GM10248 (cell line): ENCODE measurements at places on chromosomes 7 and 10.
A peak's percentile ranks its signal among the peaks of the same experiment; 100 is the strongest.

DNA sequence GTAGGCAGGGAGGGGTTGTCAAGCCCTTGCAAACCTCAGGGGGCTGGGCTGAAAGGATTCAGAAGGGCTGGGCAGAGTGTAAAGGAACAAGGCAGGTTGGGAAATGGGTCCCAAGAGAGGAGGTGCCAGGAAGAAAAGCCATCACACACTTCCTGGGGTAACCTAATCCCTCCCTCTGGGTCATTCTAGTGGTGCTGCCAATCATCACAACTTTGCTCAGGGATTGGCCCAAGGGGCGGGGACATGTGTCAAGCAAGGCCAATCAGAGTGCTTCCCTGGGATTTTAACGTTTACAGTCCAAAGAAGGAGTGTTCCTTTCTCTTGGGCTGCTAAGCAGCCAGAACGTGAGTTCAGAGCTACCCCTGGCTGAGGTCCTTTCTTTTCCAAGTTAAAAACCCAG is 57.1 kb upstream of the NPTX2 start:
- no peak for DNase-seq

DNA sequence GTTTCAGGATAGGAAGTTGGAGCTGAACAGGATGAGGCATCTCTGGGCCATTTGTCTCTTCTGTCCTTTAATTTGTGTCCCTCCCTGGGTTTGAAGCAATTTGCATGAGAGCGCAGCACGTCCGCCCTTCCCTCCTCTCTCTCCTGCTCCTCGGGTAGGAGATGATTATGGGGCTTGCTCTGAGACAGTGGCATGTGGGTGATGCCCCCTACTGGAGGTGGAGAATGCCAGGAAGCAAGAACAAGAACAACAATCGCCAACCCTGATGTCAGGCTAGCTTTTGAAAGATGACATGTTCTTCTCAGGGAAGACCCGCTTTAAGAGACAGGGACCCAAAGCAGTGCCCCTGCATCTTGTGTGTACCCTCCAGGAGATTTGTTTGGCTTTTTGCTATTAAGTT is 63.9 kb upstream of the LOXL4 start:
- DNase-seq, result no peak

- no peak for DNase-seq
Measured at GRCh38 chr7:122550545-122550944, 148.4 kb downstream of the RNF133 start.

GRCh38 chr7:133185512-133185911 is 67.4 kb upstream of the EXOC4 start:
- no peak for DNase-seq

- no peak for DNase-seq
Measured at GRCh38 chr10:7608001-7608400, 58.8 kb downstream of the ITIH5 start.

- DNase-seq, result no peak
Measured at GRCh38 chr7:32929430-32930143, 27.7 kb upstream of the FKBP9 start.

GRCh38 chr7:43458330-43459018 is 124.4 kb upstream of the STK17A start:
- DNase-seq, result no peak

- DNase-seq, result no peak
Measured at GRCh38 chr10:133405844-133406527, 12.0 kb downstream of the MTG1 start.

DNA sequence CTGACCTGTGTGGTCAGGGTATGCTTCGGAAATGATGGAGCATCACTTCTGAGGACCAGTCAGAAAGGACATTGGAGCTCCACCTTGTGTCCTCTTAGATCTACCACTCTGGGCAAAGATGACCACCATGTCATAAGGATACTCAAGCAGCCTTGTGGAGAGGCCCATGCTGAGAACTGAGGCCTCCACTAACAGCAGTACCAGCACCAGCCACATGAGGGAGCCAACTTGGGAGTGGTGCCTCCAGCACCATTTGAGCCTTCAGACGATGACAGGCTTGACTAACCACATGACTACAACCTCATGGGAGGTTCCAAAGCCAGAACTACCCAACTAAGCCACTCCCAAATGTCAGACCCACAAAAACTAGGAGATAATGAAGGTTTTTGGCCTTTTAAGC is 116.0 kb downstream of the NPTX2 start:
- DNase-seq, result peak; percentile 70

- DNase-seq, result no peak
Measured at GRCh38 chr7:7996568-7996967, 28.0 kb downstream of the GLCCI1 start.

DNA sequence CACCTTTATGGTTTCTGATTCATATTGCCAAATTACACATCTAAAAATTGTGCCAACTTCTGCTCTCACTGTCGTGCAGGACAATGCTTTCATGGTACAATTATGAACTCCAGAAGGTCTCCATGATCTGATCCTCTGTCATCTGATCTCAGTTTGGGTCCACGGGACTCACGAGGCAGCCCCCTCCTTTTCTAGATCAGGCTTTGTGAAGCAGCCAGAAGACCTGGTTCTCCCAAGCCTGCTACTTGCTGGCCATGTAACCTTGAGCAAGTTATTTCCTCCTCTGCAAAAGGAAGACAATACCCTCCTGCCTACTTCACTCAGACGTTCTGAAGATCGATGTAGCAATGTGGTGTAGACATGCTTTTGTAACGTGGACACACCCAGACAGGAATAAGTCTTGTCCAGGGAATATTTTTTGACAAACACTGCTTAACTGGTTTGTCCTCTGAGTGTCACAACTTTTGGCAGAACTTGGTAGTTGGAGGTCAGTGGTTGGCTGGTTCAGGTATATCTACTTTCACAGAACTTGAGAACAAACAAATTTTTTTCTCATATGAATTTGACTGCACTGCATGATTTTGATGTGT is 19.6 kb downstream of the CALML3 start:
- no peak for DNase-seq

GRCh38 chr7:120442838-120443237 is 169.9 kb downstream of the KCND2 start:
- no peak for DNase-seq

DNA sequence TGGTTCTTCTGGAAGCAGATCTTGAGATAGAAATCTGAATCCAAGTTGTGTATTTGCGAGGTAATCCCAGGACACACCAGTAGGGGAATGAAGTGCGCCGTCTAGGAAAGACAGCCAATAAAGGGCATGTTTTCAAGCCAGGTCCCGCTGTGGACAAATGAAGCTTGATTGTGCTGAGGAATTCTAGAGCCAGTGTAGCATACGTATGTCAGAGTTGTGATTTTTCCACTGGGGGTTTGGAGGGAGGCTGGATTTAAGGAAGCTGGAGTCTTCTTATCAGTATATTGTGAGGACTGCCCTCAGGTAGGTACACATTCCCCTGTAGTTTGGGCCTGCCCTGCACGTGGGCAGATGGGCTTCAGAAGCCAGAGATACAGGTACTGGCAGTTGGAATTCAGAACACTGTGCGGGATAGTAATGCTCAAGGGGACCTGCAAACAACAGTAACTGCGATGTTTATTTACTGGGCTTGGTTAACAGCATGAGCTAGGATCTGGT is 50.9 kb downstream of the GALNT11 start:
- peak; percentile 26 for DNase-seq

GRCh38 chr10:100338434-100339036 is 8.5 kb upstream of the SCD start:
- DNase-seq, result peak; percentile 81

- peak; percentile 71 for DNase-seq
Measured at GRCh38 chr7:2508327-2509215, 11.0 kb upstream of the LFNG start.

GRCh38 chr10:13816195-13816925 is 229.6 kb downstream of the PRPF18 start:
- DNase-seq, result no peak

- no peak for DNase-seq
Measured at GRCh38 chr7:100612730-100613390, 520 bp downstream of the MOSPD3 start.

DNA sequence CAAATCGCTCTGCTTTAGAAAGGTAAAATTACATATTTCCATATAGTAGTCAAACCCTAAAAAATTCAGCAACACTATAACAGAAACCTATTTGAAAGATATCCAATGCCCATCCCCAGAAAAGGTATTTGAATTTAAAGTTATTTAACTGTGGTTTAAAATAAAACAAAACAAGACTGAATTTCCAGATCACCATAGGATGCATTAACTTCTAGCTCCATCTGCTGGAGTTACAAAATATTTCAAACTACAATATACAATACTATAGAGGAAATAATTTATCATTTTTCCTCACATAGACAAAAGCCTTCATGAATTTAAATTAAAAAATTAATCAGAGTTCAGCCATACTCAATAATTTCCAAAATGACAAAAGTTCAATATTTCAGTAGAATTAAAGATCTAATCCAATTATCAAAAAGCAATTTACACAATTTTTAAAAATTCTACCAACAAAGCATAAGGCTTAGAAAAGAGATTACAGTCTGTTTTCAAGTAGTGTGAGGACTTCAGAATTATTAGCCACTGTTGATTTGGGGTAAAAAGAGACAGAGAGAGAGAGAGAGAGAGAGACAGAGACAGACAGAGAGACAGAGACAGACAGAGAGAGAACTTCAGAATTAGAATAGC is 75.9 kb downstream of the LMBR1 start:
- DNase-seq, result peak; percentile 22

DNA sequence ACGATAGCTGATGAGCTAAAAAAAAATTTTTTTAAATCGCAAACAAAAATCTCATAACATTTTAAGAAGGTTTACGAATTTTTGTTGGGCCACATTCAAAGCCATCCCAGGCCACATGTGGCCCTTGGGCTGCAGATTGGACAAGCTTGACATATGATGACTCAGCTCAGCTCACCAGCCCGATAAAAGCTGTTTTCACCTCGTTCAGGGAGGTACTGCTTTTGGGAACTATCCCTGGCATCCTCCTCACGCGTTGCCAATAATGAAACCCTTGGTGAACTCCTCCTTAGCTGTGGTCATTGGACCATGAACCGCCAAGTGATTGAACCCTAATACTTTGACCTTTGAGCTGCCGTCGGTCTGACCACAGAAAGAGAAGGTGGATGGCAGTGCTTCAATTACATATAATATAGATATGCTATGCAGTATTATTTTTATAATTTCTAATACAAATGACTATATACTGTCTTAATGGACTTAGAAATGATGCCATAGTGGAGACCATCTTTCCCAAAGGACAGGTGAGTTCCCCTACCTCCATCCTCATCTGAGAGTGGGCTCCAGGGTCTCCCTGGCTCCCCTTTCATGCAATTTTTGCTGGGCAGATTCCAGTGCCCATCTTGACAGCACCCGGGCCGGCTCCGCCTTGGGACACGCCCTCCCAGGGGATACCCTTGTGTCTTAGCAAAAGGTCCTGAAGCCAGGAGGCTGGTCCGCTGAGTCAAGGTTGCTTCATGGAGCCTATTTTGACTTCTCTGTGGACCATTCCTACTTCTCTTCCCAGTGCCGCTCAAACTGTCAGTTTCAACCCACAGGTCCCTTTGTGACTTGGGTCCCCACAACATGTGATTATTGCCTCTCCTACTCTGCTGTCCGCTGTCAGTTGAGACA is 707.2 kb downstream of the PARD3 start:
- no peak for DNase-seq

GRCh38 chr10:61257956-61258496 is 195.2 kb downstream of the TMEM26 start:
- DNase-seq, result no peak

- DNase-seq, result no peak
Measured at GRCh38 chr7:131284702-131285419, 42.8 kb upstream of the MKLN1 start.

DNA sequence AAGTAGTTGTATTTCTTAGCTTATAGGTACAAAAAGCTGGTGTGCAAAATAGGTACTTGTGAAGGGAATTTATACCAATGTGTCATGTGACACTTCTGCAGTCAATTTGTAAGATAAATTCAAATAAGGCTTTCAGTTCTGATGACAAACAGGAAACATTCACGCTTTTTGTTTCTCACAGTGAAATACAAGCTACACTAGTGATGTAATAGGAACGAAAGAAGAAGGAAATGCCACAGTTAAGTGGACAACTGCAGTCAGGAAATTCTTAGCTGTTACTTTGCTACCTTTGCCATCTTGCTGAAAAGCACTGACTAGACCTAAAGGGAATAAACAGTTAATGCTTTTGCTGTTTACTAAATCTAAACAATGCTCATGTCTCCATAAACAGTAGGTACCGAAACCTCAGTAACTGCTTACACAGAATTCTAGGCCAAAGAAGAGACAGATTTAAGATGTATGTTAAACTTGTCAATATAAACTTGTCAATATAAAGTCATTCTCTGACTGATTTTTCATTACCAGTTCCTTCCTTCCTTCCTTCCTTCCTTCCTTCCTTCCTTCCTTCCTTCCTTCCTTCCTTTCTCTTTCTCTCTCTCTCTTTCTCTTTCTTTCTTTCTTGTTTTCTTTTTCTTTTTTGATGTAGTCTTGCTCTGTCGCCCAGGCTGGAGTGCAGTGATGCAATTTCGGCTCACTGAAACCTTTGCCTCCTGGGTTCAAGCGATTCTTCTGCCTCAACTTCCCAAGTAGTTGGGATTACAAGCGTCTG is 10.1 kb downstream of the OTUD1 start:
- DNase-seq, result peak; percentile 60

DNA sequence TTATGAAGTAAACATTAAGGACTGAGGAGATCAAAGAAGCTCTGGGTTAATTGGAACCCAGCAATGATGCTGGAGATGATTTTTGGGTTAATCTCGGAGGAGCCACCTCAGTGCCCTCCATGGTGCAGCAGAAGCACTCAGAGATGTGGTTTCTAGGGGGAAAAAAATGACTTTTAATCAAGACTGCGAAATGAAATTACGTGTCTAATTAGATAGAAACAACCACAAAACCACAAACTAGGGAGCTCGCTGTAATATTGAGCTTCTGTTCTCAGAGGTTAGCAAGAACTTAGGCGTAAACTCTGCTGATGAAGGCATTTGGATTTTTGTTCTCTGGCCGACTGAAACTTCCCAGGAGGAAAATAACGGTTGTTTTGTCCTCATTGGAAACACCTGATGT is 319.0 kb downstream of the GRID1 start:
- DNase-seq, result no peak

DNA sequence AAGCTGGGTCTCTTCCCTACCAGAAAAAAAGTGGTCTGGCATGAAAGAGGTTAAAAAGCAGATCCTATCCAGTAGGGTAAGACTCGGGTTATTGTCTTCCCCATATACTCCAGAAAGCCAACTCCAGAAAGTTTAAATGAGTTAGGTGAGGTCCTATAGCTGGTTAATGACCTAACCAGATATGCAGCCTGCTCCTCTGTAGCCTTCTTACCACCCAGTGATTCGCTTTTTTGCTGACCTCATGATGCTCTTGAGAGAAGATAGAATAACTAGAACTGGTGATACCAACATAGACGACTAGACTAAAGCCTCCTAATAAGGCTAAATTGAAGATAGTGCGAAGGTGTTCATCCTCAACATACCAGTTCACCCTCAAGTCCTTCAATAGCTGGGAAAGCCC is 675 bp upstream of the GIMAP1 start:
- no peak for DNase-seq

- DNase-seq, result no peak
Measured at GRCh38 chr10:126387931-126388911, at the start of gene ADAM12. Gene ADAM12 (minus strand): TSS chr10:126388477. CDS start chr10:126388145, 332 bp downstream.

GRCh38 chr7:134690614-134691504 is 44.2 kb downstream of the BPGM start:
- DNase-seq, result no peak
